ENCODE measurements at places on chromosomes 7 and 10. TPM values are rescaled to one million over a fixed set of nuclear protein-coding genes. Genes with fewer than 3 reads are reported as not detected.

Gene PALD1
- total RNA-seq: 4.9 TPM

Gene BMPER
- 3.4 TPM for total RNA-seq

Gene BBIP1
- 42.8 TPM for total RNA-seq

Gene NRBF2
- total RNA-seq: 12.8 TPM

Gene PILRA
- 1.2 TPM for total RNA-seq
